Esophagus squamous epithelium (tissue), 5 donors: ENCODE measurements at places on chromosomes 2 and 18.

GRCh38 chr18:7904529-7904928, 337.4 kb downstream of the PTPRM start:
- DNase-seq: no peak

- no peak for DNase-seq
Observed at GRCh38 chr2:177909962-177910361, 162.6 kb downstream of the PDE11A start.

- DNase-seq: no peak
Observed at GRCh38 chr2:62577994-62578781, 72.2 kb upstream of the TMEM17 start.

GRCh38 chr2:41922177-41922576, 125.6 kb upstream of the PKDCC start:
- DNase-seq: no peak

GRCh38 chr2:72145289-72145657, 2.4 kb downstream of the CYP26B1 start:
- no peak for DNase-seq

DNA sequence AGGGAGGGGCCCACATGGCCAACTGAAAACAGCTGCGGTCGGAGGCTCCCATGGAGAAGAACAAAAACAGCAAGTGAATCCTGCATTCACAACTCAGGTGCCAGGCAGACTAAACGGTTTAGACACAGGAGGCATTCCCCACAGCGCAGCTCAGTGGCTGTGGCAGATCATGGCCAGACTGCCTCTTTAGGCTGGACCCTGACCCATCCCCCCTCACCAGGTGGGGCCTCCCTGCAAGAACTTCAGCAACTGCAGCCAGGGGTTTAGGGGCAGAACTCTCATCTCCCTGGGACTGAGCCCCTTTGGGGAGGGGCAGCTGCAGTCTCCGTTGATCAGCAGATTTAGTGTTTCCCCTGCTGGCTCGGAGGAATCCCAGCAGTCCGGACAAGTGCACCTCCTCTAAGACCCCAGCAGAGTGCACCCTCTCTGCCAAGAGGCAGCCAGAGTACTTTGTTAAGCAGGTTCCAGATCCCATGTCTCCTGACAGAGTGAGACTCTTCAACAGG, 346.7 kb downstream of the SS18 start:
- no peak for DNase-seq

- DNase-seq: no peak
Observed at GRCh38 chr2:45121236-45121927, 112.1 kb upstream of the SIX2 start.

GRCh38 chr2:209772290-209772685, 656 bp downstream of the UNC80 start:
- no peak for DNase-seq

DNA sequence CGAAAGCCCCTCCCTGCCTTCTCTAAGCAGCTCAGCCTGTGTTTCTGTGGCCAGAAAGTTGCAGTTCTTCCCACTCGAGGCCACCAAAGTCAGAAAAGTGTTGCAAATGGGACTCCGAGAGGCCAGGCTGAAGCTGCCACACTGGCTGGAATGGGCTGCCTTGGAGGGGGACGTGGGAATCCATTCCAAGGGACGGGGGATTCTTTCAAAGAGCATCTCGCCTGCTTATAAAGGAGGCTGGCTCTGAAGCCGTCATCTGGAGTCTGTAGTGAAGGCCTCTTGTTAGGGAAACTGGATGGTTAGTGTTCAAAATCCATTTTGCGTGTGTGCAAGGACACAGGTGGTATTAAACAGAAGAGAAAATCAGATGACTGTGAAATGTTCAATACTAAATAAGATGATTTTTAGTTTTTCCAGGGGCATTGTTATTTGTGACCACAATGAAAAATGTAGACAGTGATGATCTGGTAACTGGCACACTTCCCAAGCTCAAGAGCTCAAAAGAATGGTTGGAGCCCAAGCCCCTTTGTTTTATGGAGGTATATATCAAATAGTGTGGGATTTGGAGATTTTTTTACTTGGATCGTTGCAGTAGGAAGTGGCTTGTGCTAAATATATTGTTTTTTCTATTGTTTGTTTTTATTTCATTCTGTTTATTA, 782 bp downstream of the FAM228B start:
- no peak for DNase-seq

DNA sequence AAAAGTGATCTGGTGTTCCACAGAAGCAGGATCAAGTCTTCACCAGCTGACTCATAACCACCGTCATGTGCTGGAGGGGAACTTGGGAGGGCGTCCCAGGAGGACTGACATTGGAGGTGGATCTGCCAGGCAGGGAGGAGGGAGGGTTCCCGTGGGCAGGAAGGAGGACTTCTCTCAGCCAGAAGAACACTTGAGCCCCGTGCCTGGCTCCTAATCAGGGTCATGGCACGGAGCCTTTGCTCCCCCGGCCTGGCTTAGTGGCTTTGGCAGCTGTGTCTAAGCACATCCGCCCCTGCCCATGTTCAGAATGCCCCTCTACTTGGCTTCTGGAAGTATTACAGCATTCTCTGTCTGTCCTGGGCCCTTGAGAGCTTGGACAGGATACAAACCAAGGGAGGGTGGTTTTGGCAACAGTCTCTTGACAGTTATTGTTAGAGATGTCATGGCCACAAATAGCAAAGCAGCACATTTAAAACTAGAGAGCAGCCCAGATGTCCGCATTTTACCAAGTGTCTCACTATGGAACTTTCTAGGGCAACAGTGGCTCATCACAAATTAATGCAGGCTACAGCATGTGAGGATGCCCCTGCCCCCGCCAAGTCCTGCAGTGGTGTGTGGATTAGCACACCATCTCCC, 11.5 kb downstream of the PPP1R7 start:
- DNase-seq: no peak

- DNase-seq: no peak
Observed at GRCh38 chr2:237161189-237161588, 75.5 kb downstream of the COPS8 start.

DNA sequence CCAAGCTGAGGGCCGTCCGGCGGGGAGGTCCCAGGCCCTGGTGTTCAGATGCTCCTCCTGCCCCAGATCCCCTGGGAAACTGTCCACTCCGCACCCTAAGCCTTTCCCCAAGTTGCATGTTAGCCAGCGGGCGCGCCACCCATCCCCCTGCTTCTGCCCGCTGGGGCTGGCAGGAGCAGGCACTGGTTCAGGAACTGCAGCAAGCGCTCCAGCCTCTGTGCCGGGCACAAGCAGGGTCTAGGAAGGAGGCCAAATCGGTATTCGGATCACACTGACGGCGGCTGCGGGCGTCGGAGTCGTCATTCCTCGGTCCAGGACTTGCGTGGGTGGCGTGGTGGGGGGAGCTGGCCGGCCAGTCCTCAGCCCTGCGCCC, 53.7 kb downstream of the FAM168B start:
- no peak for DNase-seq

DNA sequence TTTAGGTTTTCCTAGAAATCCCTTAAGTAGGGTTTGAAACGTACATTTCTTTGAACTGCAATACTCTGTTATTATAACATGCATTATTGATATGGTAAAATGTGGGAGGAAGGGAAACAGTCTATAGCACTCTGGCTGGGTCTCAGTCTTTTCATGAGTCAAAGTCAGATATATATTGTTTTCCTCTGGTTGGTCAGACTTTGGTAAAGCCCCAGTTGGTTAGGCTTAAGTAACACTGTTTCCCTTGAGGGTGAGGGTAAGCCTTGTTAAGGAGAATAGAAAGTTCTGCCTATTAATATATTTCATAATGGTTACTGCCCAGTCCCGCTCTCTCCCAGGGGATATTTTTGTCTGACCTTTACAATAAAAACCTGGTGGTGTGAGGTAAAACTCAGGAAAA, 44.7 kb upstream of the TNP1 start:
- DNase-seq: no peak

DNA sequence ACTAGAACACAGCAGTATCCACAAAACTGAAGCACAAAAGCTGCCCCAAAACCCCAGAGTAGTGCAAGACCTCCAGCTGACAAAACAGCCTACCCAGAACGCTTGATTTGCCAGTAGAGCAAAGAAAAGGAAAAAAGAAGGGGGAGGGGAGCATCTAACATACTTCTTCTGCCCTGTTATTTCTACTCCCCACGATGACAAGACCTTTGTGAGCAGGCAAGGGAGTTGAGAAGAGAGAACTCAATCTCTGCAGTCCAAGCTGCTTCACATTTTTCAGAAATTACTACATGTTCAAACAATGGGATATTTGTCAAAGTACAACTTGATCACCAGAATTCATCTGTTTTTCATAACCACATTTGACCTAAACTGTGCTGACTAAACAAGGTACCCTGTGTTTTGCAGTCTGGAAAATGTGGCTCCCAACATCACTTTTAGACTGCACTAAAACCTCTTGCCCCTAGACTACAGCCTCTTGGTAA, 286.7 kb downstream of the EXOC6B start:
- no peak for DNase-seq

GRCh38 chr2:105391058-105391627, 7.7 kb downstream of the FHL2 start:
- DNase-seq: no peak

DNA sequence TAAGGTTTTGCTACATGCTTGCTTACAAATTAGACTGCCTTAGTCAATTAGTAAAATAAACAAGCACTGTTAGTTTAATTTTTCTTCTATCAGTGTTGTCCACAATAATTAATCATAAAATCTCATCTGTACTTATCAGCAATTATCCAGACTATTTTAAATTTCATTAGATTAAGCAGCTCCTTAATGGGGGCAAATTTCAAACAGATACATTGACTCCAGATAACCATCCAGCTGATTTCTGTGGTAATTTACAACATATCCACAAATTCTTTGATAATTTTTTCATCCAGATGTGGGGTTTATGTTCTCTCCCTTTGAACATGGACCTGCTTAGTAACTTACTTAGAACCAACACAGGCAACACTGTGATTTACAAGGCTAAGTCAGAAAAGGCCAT, 170.4 kb upstream of the CWC22 start:
- DNase-seq: no peak

- no peak for DNase-seq
Observed at GRCh38 chr2:226073496-226074160, 674.1 kb downstream of the NYAP2 start.

DNA sequence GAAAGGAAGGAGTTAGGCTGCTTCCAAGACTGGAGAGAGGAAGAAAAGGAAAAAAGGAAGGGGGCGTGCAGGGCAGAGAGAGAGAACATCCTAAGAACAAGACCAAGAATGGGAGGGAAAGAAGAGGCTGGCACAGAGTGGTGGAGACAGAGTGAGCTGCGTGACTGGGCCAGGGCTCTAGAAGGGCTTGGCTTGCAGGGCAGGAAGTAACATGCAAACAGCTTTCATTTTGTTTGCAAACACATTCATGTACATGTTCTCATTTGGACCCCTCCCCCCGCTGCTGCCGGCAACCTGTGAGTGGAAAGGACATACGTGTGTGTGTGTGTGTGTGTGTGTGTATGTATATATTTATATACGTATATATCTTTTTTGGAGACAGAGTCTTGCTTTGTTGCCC, 46.8 kb upstream of the DNMT3A start:
- DNase-seq: no peak

- no peak for DNase-seq
Observed at GRCh38 chr2:64374686-64375085, 79.3 kb upstream of the LGALSL start.

DNA sequence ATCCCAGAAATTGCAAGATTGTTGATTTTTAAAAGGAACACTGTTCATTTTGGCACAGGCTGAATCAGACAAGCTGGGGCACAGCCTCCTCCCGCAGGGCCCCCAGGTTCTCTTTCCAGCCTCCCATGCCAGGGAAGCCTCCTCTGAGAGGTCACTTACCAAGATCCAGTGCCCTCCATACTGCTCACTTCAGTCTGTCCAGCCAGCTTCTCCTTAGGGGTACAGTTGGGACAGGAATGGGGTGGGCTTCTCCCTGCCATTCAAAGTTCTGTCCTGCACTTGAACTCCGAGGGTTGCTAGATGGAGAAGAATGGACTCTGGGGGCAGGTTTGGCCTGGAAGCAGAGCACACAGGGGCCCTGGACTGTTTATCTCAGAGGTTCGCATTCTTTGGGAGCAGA, 7.5 kb upstream of the CYP26B1 start:
- DNase-seq: no peak

DNA sequence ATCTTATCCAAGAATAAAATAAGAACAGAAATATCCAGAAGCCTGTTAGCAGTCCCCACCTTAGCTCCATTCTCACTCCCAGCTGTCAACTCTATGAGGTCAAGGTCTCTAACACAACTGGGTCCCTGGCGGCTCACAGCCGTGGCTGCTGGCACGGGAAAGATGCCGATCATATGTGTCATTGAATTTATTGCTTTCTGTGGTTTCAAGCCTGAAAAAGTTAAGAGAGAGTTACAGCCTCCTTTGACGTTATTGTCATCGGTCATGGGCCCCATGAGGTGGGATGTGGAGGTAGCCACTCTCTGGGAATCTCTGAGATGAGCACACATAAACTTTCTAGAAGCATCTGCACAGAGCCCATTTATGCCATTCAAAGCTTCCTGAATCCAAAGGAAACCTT, 28.7 kb upstream of the CABLES1 start:
- no peak for DNase-seq

- no peak for DNase-seq
Observed at GRCh38 chr18:72692595-72692994, 148.5 kb upstream of the CBLN2 start.

GRCh38 chr2:217204358-217204757, 344.5 kb upstream of the TNP1 start:
- no peak for DNase-seq

GRCh38 chr2:204545861-204546735, 823 bp downstream of the PARD3B start:
- no peak for DNase-seq
